ENCODE measurements at places on chromosomes 7 and 10.

GRCh38 chr10:83539528-83540308, 599.6 kb upstream of the GHITM start:
- peak; percentile 75 for DNase-seq

- DNase-seq: no peak
These were observed 17.3 kb downstream of the NT5C2 start for GRCh38 chr10:103175580-103176285.

DNA sequence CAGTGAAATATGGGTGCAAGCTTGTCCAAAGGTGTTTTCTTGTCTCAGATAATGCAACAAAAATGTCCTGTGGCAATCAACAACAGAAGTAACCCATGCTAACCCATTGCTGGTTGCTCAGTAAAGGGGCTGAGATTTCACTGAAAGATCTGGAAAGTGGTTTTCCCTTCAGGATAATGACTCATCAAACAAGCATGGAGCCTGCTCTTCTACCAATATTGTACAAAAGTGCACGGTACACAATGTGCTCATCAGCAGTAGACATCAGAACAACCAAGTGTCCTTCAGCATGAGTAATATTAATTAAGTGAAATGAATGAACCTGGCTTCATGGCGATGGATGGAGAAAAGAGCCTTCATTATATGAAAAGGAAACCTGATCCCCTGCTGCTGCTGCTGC, 287.1 kb upstream of the NEBL start:
- no peak for DNase-seq

GRCh38 chr7:14905764-14906163, 3.2 kb upstream of the DGKB start:
- no peak for DNase-seq

- DNase-seq: peak; percentile 63
These were observed 75.6 kb upstream of the NRBF2 start for GRCh38 chr10:63057509-63057908.

- DNase-seq: no peak
These were observed 128.4 kb upstream of the NPVF start for GRCh38 chr7:25356534-25357151.

- no peak for DNase-seq
These were observed 275.5 kb downstream of the ELFN1 start for GRCh38 chr7:1945558-1945957.
